ENCODE measurements at places on chromosomes 2 and 18. TPM values are rescaled to one million over a fixed set of nuclear protein-coding genes. Genes with fewer than 3 reads are reported as not detected.

GRCh38 chr2:42569883-42570282 is 1.5 kb downstream of the MTA3 start:
- DNase-seq = peak; percentile 16
- H3K27me3 ChIP-seq = no peaks in the 10 kb centered on the region
- no peak overlapping the region for H3K4me3 ChIP-seq
- no peak overlapping the region for H3K27ac ChIP-seq
- peaks cover 6% of the 10 kb centered on the region for H3K36me3 ChIP-seq
- H3K4me1 ChIP-seq = no peaks in the 10 kb centered on the region

DNA sequence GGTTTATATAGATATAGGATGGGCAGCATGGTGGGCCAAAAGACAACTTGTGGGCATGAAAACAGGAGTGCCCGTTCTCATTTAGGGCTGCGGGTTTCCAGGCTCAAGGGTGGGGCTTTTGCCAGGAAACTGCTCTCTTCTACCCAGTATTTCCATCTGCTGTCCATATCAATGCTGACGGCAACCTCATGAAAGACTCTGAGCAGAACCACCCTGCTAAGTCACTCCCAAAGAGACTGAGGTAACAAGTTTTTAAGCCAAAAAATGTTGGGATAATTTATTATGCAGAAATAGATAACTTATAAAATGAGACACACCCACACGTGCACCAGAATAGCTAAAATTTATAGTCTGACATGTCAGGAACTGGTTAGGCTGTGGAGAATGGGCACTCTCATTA is 36.1 kb upstream of the MPPE1 start:
- H3K27me3 ChIP-seq = no peaks in the 10 kb centered on the region
- H3K36me3 ChIP-seq = no peaks in the 10 kb centered on the region
- H3K27ac ChIP-seq = no peak overlapping the region
- DNase-seq = no peak
- peaks cover 4% of the 10 kb centered on the region for H3K4me1 ChIP-seq
- H3K4me3 ChIP-seq = no peak overlapping the region

Gene MC2R
- polyA plus RNA-seq = not detected

Gene PRSS56
- polyA plus RNA-seq = not detected

Gene SPATA3
- not detected for polyA plus RNA-seq

Measured in lung (tissue), 17 donors.